ENCODE measurements at places on chromosomes 12 and 14.

DNA sequence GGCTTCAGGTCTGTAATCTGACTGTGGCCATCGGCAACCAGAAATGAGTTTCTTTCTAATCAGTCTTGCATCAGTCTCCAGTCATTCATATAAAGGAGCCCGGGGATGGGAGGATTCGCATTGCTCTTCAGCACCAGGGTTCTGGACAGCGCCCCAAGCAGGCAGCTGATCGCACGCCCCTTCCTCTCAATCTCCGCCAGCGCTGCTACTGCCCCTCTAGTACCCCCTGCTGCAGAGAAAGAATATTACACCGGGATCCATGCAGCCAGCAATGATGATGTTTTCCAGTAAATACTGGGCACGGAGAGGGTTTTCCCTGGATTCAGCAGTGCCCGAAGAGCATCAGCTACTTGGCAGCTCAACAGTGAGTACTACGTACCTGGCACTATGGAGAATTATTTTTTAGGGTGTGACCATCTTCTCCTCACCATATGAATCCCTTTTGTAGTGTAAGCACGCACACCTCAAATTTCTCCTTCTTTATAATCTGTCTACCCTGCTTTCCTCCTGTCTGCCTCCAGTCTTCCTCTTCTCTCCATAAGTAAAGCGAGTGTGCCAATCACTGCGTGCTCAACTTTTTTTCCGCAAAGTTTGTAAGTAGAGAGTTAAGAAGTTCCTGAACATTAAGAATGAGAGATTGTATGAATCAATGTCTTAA is at the start of gene TPH2:
Gene TPH2 (plus strand): TSS at position 118 of the 658 bp plus-strand sequence. CDS start 142 bp downstream, at position 260.
- peak; percentile 13 for DNase-seq

DNA sequence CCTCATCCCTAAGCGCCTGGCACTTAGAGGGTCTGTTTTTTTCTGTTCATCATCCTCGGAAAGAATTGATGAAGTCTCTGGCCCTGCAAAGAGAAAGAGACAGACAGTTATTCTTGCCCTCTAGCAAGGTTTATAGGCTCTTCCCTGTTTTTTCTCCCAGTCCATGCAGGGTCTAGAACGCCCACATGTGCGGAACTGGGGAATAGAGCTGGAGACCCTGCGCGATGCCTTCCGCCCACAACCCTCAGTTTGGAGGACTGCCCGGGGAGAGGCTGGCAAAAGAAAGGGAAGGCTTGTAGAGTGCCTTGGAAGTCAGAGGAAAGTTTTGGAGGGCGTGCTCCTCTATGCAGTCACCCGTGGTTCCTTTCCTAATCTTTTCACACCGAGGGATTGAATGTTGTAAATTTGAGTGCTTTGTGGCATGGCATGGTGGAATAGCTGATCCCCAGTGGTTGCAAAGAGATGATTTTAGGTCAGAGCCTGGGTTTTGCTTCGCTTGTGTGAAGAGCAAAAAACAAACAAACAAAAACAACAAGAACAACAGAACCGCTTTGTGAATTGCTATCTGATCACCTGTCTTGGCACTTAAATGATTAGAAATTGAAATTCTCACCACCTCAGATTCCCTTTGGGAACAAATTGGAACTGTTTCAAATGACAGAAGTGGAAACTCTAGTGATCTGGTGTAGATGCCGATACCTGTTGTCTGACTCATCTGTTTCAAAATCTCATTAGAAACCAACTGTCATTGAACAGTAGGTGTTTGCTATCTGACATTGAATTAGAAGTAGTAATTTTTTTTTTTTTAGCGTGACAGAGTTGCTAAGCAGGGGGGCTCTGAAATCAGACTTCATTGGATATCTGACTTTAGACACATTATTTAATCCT is 947 bp downstream of the GAS2L3 start:
- DNase-seq: no peak

- no peak for DNase-seq
These were observed 2.3 kb downstream of the PHETA1 start for GRCh38 chr12:111366583-111366982.

DNA sequence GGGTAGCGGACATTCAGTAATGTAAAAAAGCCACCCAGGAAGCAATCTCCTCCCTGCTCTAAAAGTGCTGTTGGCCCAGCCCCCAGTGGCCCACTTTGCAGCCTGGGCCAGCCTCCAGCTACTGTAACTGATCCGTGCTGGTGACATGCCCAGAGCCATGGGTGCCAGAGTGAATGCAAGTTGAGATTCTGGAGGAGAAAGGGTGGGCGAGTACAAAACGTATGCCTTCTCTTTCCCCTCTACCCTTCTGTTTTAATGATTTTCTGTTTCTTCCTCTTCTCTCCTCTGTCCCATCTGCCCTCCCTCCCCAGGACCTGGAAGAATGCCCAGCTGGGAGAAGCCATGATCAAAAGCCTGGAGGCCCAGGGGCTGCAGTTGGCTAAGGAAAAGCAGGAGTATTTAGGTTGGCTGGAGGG is 16.9 kb downstream of the PLEKHD1 start:
- no peak for DNase-seq

DNA sequence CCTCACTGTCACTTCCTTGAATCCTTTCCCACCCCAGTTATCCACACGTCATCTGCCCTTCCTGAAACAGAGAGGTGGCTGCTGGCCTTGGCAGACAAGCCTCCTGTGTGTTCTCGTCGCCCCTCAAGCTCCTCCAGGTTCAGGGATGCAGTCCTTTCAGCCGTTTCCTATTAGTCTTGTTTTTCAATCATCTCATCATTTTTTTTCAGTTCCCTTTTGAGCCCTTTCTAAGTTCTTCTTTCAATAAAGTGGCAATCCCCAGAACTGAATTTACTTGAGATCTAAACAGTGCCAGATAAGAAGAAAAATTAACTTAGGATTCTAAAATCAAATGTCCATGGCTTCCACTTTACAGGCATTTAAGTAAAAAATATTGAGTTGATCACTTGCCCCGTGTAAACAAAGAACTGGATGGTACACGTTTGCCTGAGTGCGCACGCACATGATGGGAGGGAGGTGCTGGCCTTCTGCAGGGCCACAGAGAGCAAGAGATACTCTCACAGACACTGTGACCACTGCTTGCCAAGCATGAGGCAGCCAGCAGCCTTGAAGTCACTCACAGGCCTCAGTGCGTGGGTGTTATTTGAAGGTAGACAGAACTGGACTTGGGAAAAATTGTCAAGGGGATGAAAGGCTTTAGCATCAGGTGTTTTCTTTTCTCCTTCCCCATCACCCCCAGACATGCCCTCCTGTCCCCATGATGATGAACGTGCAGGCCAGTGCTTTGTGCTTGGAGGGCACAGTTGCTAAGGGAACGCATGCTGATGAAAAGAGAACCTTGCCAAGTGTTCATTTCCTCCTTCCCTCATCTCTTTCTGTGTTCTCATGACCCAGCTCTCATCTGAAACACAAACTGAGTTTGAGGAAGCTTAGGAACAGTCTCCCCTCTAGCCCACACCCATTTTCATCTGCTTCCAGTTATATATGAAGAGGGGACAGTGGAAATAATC is 408.3 kb downstream of the EGLN3 start:
- no peak for DNase-seq

DNA sequence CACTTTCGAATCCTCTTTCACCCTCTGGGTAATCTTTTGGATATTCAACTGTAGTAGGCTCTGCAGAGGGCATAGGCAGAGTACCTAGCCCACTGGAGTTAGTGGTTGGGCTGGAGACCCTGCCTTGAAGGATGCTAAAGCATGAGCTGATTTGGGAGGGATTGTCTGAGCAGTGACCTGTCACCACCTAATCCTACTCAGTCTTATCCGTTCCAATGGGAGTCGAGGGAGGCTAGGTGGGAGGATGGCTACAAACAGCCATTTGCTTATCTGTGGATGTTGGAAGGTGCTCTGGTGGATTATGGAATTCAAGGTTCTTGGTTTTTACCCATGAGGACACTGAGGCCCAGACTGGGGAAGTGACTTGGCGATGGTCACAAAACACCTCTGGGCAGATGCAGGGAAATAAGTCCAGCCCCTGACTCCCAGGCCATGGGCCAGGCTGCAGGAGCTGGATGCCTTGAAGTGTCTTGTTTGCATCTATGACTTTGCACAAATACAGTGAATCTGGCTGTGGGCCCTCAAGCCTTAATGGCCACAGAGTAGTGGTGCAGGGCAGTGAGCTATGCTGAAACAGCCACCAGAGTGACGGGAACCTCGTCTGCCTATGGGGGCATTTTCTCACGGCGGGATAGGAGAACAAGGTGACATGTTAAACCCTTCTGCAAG is 3.7 kb downstream of the KMT5A start:
- no peak for DNase-seq

DNA sequence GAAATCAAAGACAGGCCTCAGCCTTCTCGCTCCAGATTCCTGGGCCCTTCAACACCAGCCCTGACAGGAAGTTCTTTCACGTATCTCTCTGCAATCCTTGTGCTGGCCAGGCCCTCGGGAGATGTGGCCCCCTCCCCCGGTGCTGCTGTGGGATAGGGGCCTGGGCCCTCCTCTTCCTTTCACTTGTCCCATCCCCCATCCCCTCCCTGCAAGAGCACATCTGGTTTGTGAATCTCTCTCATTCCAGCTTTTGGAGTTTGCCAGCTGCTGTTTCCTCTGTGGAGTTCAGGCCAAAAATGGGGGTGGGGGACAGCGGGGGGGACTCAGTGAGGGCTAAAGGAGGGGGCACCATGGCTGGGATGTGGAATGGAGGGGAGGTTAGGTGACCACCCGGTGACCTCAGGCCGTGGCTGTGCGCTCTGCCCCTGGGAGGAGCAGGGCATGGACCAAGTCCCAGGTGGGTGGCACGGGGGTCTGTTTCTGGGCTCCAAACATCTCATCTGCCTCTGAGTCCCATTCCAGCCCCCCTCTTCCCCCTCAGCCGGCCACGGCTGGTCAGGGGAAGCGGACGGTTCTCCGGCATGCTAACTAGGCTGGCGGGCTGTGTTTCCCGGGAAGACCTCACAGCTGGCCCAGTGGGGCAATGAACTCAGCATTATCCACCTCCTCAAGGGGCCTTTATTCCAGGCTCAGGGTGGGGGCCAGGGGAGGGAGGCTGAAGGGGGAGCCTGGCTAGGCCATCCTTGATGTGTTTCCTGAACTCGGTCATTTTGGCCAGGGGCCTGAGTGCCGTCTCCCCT is 7.4 kb downstream of the LRP1 start:
- DNase-seq: no peak

DNA sequence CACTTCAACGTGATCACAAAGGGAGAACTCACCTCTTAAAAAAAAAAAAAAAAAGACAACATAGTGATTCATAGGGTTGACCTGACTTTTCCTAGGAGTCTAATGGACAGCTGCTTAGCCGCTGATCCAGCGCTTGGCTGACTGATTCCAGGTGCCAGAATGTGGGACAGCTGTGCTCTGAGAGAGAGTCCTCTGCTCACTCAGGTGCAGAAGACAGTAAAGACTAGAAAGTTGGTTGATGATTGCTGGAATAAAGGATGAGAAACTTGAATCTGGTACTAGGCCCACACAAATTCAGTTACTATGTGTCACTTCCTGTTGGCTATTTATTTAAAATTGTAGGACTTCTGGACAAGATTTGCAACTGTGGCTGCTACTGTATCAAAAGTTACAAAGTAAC is 229.4 kb downstream of the CHST11 start:
- no peak for DNase-seq

- DNase-seq: peak; percentile 37
These were observed 11.2 kb downstream of the MAP4K5 start for GRCh38 chr14:50520947-50521815.

DNA sequence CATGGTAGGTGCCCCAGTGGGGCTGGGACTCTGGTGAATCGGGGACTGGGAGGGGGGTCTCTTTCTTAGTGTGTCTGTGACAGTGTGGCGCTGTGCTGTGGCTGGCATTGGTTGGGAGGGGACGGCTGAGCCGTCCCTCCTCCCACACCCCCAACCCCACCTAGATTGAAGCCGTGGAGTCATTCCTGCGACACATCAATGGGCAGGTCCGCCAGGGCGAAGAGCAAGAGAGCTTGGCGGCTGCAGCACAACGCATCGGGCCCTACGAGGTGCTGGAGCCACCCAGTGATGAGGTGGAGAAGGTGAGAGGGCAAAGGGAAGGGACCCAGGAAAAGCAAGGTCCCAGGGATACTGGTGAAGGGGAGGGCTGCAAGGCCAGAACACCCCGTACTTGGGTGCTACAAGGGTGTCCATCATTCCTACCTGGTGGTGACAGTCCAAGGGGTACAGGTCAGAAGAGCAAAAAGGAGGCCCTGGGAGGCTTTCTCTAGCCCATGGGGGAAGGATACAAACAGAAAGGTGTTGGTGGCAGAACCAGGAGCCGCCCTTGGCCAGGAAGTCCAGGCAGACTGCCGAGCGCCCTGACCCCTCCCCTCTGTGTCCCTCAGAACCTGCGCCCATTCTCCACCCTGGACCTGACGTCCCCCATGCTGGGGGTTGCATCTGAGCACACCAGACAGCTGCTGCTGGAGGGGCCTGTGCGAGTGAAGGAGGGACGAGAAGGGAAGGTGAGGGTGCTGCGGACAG is 7.4 kb downstream of the PLEKHG6 start:
- no peak for DNase-seq

GRCh38 chr12:87775051-87775450 is 254.2 kb downstream of the C12orf50 start:
- DNase-seq: no peak
